Hematopoietic multipotent progenitor cell (in vitro differentiated cells): ENCODE measurements at places on chromosomes 2 and 18. TPM values are rescaled to one million over a fixed set of nuclear protein-coding genes. Genes with fewer than 3 reads are reported as not detected.
A peak's percentile ranks its signal among the peaks of the same experiment; 100 is the strongest.

DNA sequence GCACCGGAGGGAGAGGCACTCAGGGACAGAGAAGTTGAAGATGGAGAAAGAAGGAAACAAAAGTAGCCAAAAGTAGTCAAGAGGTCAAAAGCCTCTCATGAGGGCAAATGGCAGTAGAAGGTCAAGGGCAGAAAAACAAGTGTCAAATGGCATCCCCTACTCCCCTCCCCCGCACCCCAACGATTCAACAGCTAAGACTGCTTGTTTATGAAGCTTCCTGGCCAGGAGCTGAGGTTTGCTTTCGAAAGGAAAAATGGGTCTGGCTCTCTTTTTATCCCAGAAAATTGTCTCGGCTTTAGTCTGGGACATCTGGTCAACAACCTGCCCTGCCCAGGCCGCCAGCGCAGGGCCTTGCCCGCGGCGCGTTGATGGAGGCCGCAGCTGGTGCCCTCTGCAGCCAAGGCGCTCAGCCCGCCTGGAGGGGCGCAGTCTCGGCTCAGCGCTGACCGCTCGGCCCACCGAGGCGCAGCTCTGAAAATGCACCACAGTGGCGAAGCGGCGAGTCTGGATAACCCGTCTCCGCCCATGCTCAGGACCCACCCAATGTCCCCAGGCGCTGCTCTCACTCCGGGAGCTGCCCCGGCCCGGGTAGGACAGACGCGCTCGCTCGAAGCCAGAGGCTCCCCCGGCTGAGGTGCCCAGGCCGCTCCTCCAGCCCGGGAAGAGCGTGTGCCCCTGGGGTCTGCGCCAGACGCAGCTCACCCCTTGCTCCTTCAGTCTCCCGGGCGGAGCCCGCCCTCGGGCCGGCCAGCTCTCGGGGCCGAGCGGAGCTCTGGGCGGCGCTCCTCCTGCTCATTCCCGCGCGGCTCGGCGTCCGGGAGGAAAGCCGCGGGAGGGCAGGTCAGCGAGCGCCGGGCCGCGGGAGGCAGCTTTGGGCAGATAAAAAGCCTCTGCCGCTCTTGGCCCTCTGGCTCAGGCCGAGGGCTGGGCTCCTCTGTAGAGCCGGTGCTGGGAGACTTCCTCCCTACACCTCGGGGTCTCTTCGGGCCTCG is 1.8 kb upstream of the TBR1 start:
- DNase-seq: no peak

DNA sequence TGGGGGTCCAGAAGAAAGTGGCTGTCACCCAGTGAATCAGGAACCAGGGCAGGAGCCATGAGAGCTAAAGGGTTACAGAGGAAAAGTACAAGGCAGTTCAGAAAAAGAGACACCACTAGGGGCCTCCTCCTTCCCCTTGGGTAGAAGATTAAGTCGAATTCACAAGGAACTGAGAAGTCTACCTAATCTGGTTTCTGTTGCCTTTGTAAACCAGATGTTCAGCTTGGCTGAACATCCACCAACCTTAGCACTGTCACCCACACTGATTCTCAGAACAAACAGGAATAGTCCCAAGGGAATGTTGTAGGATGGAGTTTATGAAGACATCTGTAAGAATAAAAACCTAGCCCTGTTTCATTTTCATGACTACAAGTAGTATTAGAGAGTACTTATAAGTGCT is 90.4 kb upstream of the NOSTRIN start:
- DNase-seq: no peak

DNA sequence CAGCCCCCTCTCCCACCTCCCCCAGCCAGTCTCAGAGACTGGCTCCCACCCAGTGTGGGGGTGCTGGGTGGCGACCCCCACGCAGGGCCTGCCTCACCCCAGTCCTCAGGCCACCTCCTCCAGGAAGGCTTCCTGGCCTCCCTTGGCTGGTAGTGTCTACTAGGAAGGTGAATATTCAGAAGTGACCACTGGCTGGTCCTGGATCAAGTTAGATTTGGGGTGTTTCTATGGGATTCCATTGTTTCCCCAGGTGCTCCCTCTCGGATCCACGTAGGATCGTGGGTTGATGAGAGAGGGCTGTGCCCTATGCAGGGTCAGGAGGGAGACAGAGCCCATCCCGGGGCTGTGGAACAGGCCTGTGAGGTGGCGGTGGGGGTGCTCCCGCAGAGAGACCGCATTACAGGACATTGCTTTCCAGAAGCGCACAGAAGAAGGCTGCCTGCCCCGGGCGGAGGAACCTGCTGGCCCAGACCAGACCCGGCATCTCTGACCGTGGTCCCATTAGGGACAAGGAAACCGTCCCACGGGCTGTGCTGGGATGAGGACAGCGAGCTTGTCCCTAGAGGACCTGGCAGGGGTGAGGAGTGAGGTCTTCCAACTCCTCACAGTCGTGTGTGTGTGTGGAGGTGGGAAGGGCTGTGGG is 3.3 kb downstream of the PDCD1 start:
- DNase-seq: no peak

DNA sequence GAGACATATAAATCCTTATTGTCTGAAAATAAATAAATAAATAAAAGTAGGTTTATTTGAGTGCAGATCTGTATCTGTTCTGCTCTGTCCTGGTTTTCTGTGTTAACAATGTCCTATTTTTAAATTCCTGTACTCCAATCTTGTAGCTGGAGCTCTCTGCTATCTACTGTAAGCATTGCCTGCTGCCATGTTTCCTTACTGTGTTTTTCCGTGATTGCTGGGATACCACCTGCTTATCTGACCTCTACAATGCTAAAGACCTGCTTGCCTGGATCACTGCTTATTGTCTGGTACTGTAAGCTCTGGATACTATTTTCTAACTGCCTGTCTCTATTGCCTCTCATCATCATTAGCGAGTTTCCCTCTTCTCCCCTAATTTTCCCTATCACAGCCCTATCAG is 11.6 kb downstream of the PTPN4 start:
- no peak for DNase-seq

DNA sequence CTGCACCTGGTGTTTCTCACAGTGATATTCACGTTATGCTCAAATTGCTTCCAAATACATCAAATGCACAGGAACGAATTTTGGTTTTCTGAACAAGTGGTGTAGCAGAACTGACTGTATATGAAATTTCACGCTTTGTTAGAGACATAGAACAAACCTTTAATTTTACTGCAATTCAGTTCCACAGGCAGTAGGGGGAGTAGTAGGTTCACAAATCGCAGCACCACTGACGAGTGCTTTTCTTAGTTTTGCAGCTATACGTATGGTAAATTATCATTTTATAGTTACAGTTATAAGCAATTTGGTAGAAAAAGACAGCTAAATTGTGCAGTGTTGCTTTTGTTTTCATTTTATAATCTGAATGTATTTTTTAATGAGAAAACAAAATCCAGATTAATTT is 113.3 kb downstream of the KIAA1328 start:
- DNase-seq: peak; percentile 37

- peak; percentile 23 for DNase-seq
Observed at GRCh38 chr2:175309799-175310198, 128.3 kb upstream of the ATP5MC3 start.

- no peak for DNase-seq
Observed at GRCh38 chr2:214542866-214543265, 132.0 kb downstream of the VWC2L start.

DNA sequence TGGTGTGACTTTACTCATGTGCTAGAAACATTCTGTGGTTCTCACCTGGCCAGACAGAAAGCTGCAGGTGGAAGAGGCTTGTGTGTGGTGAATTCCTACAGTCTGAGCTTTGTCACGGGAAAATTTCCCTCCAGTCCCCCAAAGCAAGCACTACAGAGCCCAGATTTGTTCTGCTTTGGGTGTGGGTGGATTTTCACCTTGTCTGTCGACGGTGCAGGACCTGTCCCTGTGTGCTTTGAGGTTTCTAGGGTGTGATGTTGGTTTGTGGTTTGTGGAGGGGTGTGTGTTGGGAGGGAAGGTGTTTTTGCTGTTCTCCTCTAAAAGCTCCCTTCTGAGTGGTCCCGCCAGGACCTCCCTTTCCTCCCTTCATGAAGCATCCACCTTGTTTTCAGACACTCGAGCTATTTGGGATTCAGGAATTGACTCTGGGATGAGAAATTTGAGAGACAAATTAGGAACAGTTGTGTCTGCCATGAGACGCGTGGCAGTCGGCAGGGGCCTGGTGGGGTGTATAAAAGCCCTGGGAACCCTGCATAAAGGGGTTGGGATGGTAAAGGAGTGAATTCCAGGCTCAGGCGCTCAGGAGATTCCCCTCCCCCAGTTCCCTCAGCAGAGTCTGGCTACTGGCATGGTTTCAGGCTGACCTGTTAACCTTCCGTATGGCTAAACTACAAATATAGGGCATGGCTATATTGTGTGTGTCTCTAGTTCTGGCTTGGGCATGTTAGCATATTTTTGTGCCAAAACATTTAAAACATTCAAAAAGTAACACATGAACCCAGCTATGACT is 65.5 kb downstream of the DGKD start:
- DNase-seq: no peak

GRCh38 chr2:190679813-190680591 is 31.1 kb downstream of the NAB1 start:
- peak; percentile 22 for DNase-seq

GRCh38 chr2:237739101-237739500 is 59.5 kb upstream of the RBM44 start:
- no peak for DNase-seq

GRCh38 chr2:183105402-183106134 is 18.7 kb upstream of the NUP35 start:
- no peak for DNase-seq

GRCh38 chr18:49630246-49630699 is 68.4 kb downstream of the LIPG start:
- no peak for DNase-seq

DNA sequence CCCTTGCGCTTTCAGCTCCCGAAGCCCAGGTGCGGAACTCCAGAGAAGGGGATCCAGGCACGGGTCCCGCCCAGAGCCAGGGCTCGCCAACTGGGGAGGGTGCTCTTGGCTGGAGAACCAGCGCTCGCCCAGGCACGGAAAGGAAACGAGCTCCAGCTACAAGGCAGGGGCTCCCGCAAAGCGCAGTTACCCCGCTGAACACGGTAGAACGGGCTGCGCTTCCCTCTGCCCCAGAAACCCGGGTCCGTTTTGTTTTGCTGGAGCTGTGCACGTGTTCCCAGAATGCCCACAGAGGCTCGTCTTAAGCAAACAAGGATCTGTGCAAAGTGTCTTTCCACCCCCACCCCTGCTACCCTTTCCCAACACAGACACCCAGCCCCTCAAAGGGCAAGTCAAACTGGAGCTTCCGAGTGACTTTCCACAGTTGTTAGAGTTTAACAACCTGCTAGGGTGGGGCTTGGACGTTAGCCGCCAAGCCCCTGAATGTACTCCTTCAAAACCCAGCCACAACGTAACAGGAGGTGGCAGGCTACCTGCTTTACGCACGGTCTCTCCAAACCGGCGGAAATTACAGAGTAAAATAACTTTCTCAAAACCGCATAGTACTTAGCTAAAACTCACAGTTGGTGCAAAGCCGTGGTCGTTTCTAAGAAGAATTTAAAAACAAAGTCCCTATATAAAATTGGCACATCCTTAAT is 775 bp downstream of the RNF125 start:
- DNase-seq: peak; percentile 50

DNA sequence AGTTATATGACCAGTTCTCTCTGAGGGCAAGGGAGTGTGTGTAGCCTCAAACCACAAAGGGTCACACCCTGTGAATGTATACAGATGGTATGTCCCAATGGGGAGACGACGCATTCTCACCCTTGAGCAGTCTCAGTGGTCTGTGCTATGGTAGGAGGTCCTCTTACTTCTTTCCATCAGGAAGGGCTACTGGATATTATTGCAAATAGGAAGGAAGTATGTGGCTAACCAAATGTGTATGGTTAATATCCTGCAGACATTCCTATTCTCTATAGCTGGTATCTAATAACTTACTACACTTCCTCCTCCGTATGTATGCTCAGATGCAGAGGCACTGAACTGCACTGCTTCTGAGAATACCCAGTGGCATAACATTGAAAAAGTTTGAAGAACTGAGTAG is 306.7 kb upstream of the CCDC68 start:
- DNase-seq: no peak

- no peak for DNase-seq
Observed at GRCh38 chr2:2623939-2624338, 292.9 kb upstream of the MYT1L start.

DNA sequence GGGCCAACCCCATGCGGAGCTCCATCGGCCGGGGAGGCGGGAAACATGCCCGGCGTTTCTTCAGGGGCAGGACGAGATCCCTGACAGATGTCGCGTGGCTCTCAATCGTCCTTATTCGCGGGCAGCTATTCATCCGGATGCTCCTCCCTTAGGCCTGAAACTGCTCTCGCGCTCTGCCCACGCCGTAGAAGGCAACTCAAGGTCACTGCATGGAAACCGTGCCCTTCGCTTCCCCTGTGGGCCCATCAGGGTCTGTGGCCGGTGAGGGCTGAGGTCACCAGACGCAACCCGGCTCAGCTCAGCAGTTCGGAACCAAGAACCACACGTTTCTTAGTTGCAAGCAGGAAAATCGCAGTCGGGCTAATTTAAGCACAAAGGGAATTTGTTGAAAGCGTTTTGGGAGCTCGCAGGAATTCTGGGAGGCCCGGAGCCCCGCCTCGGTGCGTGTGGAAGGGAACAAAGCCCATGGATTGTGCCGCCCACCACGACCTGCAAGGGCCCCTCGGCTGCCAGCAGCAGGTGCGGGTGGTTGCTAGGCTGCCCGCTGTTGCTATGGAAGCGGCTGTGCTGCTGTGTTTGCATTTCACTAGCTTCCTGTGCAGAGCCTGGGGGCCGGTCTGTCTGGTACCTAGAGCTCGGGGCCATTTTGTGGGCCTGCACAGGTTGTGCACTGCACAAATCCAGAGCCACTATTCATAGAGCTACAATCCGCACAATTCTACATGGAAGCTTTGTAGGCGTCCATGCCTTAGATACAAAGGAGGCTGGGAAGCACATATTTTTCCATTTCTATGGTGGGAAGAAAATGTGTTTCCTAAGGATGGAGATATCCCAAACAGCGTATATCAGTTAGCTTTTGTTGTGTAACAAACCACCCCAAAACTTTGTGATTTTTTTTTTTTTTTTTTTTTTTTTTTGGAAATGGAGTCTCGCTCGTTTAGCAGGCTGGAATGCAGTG is 6.0 kb upstream of the ALLC start:
- no peak for DNase-seq

- DNase-seq: no peak
Observed at GRCh38 chr2:238141541-238142318, 3.3 kb downstream of the KLHL30 start.

GRCh38 chr2:15911686-15912085 is 28.7 kb upstream of the MYCN start:
- no peak for DNase-seq

DNA sequence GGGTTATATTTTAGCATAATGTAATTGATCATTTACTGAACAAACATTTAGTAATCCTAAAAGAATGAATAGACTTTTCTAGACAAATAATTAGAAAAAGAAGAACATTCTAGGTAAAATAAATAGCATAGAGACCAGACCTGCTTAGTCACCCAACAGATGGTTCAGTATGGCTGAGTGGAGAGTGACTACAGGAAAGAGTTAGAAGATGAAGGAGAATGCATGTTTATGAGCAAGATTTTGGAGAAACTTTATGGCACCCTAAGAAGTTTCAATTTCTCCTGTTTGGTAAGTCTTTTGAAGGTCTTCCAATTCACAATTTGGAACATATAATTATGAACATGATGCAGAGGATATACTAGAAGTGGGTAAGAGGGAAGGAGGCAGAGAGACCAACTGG is 32.9 kb downstream of the FAP start:
- no peak for DNase-seq

SERPINB10 gene
- total RNA-seq: 0.27 TPM

MEP1B gene
- total RNA-seq: not detected

RETSAT gene
- total RNA-seq: 26.4 TPM

DOCK10 gene
- 30.2 TPM for total RNA-seq
